ENCODE measurements at places on chromosomes 2 and 18. TPM values are rescaled to one million over a fixed set of nuclear protein-coding genes. Genes with fewer than 3 reads are reported as not detected.

The VAMP8 gene
- 91.0 TPM for total RNA-seq

- DNase-seq, result no peak
Measured at GRCh38 chr18:68826121-68826520, 28.2 kb downstream of the CCDC102B start.

GRCh38 chr2:9394816-9395215 is 28.5 kb downstream of the ITGB1BP1 start:
- no peak for DNase-seq

- no peak for DNase-seq
Measured at GRCh38 chr2:28325567-28326468, 66.8 kb upstream of the FOSL2 start.

The CNDP1 gene
- not detected for total RNA-seq

DNA sequence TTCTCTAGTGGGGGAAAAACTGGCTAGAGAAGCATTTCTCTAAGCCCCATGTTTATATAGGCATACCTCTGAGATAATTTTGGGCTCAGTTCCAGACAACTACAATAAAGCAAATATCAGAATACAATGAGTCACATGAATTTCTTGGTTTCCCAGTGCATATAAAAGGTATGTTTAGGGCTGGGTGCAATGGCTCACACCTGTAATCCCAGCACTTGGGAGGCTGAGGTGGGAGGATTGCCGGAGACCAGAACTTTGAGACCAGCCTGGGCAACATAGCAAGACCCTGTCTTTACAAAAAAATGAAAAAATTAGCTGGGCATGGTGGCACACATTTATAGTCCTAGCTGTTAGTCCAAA is 22.2 kb downstream of the TSN start:
- no peak for DNase-seq

GRCh38 chr2:19178175-19178574 is 180.2 kb downstream of the OSR1 start:
- no peak for DNase-seq

DNA sequence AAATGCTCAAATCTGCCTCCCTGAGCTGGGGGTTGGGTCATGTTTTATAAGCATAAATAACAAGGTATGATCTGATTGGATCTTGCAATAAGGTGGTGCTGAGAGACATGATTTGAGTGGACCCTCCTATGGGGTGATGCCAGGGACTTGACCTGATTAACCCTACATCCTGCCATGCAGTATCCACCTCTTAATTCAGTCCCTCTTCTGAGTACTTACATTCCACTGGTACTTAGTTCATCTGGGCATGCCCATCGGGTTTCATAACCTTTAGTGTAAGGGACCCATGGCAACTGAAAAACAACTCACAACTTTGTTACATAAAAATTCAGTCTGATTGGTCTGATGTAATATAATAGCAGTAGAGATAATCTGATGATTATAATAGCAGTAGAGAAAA is 397.9 kb upstream of the HNMT start:
- no peak for DNase-seq

GRCh38 chr2:199433204-199433832 is 24.4 kb downstream of the SATB2 start:
- DNase-seq, result no peak

The SERPINB11 gene
- 2.1 TPM for total RNA-seq

GRCh38 chr2:39845460-39846146 is 66.5 kb upstream of the THUMPD2 start:
- DNase-seq, result no peak

GRCh38 chr2:30729031-30729430 is 78.2 kb downstream of the CAPN13 start:
- no peak for DNase-seq

The DSC2 gene
- total RNA-seq, result 154 TPM

The NTSR2 gene
- total RNA-seq, result not detected

The UGP2 gene
- total RNA-seq, result 70.1 TPM

The IL37 gene
- not detected for total RNA-seq

GRCh38 chr18:22385718-22386117 is 32.0 kb downstream of the CTAGE1 start:
- DNase-seq, result no peak

The RAD51AP2 gene
- 0.53 TPM for total RNA-seq

The DSG1 gene
- total RNA-seq, result 60.2 TPM

DNA sequence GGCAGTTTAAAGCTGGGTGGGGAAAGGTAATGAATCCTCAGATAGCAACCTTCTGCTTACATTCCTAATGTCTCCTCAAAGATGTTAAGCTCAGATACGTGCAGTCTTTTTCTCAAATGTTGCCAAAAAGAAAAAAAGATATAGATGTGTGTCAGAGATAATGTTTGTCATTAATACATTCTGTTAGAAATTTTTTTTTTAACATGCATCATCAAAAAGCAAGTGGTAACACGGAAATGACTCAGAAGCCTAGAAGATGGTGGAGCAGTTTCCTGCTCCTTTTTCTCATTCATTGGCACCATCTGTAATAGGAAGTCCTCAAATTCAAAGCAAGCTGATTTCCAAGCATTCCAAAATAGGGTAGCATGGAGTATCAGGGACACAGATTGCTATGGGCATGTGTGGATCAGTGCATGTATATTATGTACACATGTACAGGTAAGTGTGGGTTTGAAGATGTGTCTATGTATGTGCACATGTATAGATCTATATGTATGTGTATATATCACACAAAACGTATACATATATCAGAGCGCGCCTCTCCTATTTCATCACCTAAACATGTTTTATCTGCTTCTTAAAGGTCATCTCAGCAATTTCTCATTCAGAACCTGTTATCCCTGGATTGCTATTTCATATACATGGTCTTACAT is 79.9 kb upstream of the ITGB6 start:
- no peak for DNase-seq

All from esophagus squamous epithelium (tissue), 5 donors.